GM12878 (cell line): ENCODE measurements at places on chromosomes 7 and 10.
A peak's percentile ranks its signal among the peaks of the same experiment; 100 is the strongest.

DNA sequence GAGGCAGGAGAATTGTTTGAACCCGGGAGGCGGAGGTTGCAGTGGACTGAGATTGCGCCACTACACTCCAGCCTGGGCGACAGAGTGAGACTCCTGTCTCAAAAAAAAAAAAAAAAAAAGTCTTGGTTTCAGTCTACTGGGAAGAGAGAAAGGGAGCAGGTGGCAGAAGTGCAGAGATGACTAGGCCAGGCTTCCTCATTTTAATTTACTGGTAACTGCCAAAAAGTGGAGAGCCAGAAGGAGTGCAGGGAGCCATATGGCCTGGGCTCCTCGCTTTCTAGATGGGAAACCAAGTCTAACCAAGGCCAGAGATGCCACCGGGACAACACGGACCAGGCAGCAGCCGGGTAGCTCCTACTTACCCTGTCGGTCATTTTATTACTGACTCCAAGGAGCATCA, 12.2 kb downstream of the SEPHS1 start:
- no peak for DNase-seq

GRCh38 chr10:3574451-3574850, 210.6 kb downstream of the KLF6 start:
- no peak for DNase-seq

DNA sequence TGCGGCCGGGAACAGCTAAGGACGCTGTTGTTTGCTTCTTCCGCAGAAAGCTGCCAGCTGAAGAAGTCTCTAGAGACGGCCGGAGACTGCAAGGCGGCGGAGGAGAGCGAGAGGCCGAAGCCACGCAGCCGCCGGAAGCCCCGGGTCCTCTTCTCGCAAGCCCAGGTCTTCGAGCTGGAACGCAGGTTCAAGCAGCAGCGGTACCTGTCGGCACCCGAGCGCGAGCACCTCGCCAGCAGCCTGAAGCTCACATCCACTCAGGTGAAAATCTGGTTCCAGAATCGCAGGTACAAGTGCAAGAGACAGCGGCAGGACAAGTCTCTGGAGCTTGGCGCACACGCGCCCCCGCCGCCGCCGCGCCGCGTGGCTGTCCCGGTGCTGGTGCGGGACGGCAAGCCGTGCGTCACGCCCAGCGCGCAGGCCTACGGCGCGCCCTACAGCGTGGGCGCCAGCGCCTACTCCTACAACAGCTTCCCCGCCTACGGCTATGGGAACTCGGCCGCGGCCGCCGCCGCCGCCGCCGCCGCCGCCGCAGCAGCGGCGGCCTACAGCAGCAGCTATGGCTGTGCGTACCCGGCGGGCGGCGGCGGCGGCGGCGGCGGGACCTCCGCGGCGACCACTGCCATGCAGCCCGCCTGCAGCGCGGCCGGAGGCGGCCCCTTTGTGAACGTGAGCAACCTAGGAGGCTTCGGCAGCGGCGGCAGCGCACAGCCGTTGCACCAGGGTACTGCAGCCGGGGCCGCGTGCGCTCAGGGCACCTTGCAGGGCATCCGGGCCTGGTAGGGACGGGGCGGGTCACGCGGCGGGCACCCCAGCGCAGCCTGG, 2.4 kb downstream of the NKX2-3 start:
- no peak for DNase-seq

DNA sequence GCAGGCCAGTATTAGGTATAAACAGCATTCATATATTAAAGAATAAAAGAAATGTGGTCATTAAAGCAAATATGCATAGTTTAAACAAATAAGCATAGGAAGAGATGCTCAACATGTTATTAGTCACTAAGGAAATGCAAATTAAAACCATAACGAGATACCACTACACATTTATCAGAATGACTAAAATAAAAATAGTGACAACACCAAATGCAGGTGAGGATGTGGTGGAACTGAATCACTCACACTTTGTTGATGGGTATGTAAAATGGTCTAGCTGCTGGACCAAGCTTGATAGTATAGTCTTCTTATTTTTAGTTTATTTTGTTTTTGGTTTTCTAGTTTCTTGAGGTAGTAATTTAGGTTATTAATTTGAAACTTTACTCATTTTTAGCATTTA, 242.9 kb downstream of the HGF start:
- DNase-seq, result no peak

DNA sequence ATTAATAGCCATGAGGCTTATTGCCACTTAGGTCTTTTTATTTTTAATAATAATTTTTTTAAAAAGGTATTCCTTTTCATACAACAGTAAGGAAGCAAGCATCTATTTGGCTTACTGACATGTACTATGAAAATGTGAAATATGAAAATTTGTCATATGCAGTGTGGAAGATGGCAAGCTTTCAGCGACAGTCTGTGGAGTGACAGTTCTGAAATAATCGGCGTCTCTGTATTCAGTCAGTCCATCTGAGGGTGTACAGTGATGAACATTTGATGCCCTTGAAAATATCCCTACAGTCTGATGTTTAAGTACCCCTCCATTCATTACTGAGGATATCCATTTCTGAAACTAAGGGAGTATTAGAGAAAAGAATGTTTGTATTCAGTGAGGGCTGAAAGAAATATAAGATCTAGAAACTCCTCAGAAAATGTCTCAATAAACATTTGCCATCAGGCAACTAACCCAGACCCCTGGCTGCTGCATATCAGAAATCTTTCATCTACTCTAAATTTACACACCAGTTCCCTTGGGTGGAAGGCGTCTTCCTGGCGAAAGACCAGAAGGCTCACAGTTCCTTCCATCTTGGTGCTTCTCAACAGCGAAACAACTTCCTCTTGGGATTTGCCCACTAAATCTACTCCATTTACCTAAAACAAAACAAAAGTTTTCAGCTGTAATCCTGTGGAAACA, 440.6 kb downstream of the PARD3 start:
- DNase-seq, result no peak

- DNase-seq, result no peak
Observed at GRCh38 chr10:37439826-37440225, 314.4 kb downstream of the ANKRD30A start.

- no peak for DNase-seq
Observed at GRCh38 chr7:42876182-42877068, 35.4 kb downstream of the C7orf25 start.

- no peak for DNase-seq
Observed at GRCh38 chr10:119538632-119539358, 3.7 kb downstream of the RGS10 start.

DNA sequence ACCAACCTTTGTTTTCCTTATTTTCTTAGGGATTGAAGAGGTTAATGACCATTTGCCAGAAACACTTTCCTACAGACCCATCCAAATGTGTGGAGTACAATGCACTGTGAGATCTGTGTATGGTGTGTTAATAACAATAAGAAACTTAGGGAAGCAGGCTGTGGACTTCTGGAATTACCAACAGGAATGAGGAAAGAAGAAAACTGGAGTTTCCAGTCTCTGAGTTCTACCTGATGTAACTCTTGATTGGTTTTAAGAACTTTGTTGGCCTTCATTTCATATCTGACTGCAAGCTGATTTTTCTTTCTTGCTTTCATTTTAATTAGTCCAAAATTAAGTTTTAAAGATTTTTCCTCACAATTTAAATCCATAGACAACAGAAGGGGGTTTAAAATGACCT, 43.5 kb downstream of the PRPF18 start:
- no peak for DNase-seq

- no peak for DNase-seq
Observed at GRCh38 chr10:123781956-123782500, 109.6 kb downstream of the CPXM2 start.

DNA sequence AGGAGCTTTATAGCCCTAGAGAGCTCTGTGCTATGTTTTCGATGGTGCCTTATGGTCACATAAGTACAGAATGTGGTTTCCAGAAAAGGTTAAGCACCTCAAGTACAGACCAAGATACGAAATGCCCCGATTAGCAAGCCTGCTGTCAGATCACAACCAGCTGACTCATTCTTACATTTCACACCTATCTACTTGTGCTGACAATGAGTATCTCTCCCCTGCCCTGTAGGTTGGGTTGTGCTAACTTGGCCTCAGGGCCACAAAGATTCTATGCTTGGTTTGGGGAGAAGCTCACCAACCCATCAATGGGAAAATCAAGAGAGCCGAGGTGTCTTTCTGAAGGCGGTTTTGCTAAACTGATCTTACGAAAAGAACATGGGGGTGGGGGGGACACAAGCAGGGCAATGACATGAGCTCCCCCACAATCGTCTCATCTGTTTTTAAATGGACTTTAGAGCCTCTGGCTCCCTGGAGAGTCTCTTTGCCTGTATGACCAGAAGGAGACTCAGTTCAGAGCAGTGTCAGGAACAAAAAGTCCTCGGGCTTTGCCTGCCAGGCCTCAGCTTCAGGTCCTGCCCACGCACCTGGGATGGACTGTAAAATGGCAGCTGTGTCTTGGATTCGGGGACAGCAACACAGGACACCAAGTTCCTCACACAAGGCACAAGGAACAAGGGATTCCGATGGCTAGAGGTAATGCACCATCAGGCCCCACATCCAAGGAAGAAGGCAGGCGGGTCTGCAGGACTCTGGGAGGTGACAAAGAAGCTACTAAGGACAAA, 55.1 kb downstream of the FAM53B start:
- DNase-seq, result peak; percentile 93

- DNase-seq, result no peak
Observed at GRCh38 chr10:61071580-61071979, 127.6 kb upstream of the RHOBTB1 start.

- no peak for DNase-seq
Observed at GRCh38 chr10:63205421-63205820, 72.3 kb downstream of the NRBF2 start.

DNA sequence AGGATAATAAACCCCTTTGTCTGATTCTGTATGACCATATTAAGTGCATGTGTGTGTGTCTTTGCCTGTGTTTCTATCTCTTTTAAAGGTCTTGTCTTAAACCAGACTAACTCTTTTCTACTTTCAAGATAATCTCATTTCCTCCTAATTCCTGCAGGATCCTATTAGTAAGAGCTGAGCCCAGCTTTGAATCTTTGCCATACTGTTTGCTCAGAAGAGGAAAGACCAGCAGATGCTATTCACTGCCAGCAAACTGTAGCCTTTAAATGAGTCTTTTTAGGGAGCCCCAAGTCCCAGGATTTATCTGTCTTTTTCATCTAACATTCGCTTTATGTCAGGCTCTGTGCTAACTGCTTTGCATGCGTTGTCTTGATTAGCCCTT, 2.9 kb downstream of the GPR158 start:
- DNase-seq, result no peak

- DNase-seq, result no peak
Observed at GRCh38 chr7:7688956-7689355, 29.5 kb downstream of the RPA3 start.

DNA sequence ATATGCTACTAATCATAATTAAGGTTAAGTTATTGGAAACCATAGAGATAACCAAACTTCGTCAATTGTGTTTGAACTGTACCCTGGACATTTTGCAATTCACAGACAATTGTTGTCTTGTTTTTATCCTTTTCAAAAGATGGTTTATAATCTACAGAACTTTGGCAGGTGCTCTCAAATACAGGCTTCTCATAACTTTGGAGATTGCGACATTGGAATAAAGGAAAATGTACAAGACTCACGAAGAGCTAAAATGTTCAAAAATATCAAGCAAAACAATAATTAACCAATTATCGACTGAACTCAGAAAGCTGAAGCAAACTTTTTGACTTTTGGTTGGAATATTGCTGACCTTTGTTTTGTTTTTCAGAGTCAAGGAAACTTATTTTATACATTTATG, 88.4 kb upstream of the GPR22 start:
- no peak for DNase-seq

DNA sequence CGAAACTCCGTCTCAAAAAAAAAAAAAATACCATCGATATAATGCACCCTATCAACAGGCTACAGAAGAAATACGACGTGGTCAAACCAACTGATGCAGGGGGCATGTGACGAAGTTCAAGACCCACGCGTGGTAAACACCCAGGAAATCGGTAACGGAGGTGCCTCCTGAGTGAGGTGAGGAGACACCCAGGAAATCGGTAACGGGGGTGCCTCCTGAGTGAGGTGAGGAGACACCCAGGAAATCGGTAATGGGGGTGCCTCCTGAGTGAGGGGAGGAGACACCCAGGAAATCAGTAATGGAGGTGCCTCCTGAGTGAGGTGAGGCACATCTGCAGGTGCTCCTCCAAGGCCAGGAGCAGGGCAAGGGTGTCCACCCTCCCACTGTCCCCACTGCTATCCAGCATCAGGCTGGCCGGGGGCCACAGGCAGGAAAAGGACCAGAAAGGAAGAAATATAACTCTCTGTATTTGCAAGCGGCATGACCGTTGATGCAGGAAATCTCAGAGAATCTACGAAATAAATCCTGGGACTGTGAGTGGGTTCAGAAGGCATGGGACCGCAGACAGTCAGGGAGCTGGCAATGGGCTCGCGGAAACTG, 10.7 kb upstream of the GPR146 start:
- DNase-seq, result no peak

DNA sequence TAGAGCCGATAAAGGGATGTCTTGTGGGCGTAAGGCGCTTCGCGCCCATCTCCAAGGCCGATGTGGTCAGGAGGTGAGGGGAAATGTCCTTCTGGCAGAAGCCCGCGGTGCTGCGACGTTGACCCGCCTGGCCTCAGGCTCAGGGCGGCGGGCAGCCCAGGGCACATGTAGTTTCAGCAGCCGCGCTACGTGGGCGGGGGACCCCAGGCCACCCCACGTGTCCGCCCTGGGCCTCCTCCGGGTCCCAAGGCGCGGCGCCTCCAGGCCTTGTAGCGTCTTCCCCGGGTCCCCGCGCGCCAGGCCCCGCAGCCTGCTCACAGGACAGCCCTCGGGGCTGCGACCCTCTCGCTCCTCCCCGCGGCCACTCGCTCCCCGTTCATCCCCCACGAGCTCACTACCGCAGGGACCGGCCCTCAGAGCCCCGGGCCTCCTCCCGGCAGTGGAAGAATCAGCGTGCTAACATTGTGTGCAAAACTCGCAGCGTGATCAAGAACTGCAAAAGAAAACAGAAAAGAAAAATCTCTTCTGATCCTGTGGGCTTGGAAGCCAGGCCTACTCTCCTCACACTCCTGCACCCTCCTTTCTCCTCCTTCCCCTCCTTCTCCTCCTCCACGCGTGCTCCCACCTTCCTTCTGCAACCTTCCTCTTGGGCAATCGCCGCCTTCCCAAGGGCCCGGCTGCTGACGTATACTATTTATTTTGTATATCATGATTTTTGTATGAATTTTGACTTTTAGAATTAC, 4.4 kb upstream of the TBX20 start:
- DNase-seq, result no peak

- no peak for DNase-seq
Observed at GRCh38 chr10:4647109-4647785, 178.8 kb upstream of the AKR1E2 start.

- DNase-seq, result no peak
Observed at GRCh38 chr10:104447331-104447730, 93.7 kb downstream of the CFAP58 start.

GRCh38 chr10:96588616-96589419, 2.0 kb upstream of the TM9SF3 start:
- peak; percentile 50 for DNase-seq
